NCI-H2171 (cell line): ENCODE measurements at places on chromosomes 6 and 20.

DNA sequence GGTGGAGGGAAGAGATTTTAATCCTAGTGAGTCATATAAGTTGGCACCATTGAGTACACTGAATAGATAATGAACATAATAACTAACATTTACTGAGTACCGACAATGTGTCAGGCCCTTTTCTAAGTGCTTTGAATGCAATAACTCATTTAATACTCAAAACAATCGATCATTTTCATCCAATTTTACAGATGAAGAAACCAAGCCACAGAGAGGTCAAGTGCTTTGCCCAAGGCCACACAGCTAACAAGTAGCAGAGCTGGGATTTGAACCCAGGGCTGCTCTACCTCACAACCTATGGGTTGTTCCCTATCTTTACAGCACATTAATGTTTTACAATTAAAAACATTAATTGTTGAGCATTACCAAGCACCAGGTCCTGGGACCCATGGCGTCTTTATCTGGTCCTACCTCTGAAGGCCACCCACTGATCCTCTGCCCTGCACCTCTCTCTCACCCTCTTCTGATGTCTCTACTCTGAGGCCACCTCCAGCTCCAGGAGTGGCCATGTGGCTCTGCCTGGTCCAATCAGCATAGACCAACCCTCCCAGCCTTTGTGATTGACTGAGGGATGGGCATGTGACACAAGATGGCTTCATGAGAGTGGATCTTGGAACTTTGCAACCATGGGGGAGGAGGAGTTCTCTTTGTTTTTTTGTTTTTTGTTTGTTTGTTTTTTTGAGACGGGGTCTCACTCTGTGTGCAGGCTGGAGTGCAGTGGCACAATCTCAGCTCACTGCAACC is 83.9 kb downstream of the KCNB1 start:
- DNase-seq: no peak

- DNase-seq: no peak
Measured at GRCh38 chr20:48690888-48691287, 136.9 kb downstream of the PREX1 start.

DNA sequence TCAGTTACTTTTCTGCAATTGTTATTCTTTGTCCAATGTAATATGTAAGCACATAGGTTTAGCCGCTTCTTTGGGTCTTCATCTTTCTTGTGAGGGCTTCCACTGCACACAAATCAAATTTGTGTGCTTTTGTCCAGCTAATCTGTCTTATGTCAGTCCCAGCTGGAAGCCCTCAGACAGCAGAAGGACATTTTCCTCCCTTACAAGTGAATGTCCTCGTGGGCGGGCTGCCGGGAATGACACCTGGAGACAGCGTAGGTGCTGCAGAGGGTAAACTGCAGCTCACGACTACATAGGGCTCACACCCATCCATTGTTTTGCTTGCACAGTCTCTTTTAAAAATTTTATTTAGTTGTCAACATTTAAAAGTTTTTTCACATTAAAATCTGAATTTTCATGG is 24.6 kb upstream of the PPP1R14C start:
- DNase-seq: no peak

GRCh38 chr6:112571488-112572270 is 224.5 kb downstream of the RFPL4B start:
- no peak for DNase-seq

- no peak for DNase-seq
Measured at GRCh38 chr6:80522576-80522975, 416.1 kb downstream of the BCKDHB start.

DNA sequence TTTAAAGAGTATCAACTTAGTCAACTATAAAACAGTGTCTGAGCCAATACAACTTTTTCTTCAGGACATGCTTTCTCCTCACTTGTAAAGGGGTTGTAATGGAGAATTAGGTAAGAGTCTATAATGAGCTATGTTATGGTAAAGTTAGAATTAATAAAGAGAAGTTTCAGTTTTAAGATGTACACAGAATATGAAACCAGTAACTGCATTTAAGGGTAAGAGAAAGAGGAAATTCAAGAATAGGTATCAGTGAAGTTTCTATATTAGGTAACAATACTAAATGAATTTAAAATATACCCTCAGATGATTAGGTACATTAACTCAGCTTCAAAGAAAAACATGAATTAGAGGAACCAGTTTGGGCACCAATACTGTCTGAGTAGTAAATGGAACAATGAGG is 1444.3 kb upstream of the ADGRB3 start:
- no peak for DNase-seq

DNA sequence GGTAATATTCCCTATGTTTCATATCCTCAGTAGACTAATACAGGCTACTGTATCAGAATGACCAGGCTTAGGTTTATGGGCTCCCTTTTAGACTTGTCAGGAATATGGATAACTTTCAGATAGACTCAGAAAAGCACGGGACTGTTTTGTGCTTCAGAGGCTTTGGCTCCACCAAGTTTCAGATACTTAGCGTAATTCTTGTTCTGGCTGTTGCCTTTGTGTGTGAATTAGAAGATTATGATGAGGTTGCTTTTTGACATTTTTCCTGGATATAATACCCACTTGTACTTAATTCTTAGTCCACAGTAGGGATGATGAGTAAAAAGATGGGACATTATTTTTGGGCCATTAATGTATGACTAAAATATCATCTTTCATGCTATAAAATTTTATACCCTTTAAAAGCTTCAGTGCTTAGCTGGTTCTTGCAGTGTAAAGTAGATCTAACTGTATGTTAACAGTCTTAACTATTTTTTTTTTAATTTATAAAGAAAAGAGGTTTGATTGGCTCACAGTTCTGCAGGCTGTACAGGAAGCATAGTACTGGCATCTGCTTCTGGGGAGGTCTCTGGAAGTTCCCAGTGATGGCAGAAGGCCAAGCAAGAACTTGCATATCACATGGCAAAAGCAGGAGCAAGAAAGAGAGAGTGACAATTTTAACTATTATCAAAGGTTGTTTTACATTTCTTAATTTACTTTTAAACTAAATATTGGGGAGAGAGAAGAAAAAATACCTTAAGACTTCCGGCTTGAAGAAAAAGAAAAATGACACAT is 120.7 kb downstream of the ZFAND3 start:
- DNase-seq: peak; percentile 3

DNA sequence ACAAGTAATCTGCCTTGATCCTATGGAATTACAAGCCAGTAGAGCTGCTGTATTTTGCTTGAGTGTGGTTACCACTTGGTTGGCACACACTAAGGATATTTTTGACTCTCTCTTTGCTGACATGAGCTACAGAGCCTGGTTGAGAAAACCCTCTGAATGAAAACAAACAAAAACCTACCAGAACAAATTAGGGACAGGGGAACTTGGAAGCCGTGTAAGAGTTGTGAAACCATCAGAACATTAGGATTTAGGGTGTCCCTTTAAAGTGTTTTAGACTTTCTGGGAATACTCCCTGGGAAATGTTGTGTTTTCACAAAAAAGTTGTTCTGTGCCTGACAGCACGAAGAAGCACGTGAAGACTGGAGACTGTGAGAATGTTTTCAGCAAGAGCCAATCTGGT is 20.5 kb upstream of the PDE7B start:
- DNase-seq: no peak

DNA sequence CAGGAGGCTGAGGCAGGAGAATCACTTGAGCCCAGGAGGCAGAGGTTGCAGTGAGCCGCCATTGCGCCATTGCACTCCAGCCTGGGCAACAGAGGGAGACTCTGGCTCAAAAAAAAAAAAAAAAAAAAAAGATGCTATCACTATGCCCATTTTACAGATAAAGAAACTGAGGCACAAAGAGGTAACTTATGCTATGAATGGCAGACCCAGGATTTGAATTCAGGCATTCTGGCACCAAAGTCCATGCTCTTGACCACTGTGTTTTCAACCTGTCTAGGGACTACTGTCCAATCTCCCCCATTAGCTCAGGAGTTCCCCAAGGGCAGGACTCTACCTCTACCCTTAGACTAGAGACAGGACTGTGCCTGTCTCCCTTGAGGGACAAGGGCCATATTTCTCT is 9.1 kb upstream of the MDFI start:
- no peak for DNase-seq

GRCh38 chr20:21325296-21325695 is 22.2 kb downstream of the XRN2 start:
- no peak for DNase-seq

DNA sequence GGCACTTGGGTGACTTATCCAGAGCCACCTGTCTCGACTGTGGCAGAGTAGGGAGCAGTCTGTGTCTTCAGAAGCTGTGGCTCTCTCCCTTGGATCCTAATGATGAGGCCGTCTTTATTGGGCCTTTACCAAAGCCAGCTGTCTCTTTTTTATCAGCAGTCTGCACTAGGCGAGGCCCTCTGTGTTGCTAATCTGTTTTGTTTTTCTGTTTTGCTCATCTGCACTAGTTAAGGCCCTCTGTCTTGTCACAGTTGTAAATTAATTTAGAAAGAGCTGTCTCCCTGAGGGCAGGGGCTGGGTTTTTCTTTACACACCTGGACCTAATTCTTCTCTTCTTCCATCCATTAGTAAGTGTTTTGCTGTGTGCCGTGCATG is 45.0 kb downstream of the CDS2 start:
- no peak for DNase-seq

- no peak for DNase-seq
Measured at GRCh38 chr6:33113755-33114154, 38.0 kb downstream of the HLA-DPB1 start.

GRCh38 chr20:58224097-58224496 is 4.4 kb downstream of the ANKRD60 start:
- no peak for DNase-seq

- no peak for DNase-seq
Measured at GRCh38 chr6:130147111-130147510, 75.6 kb downstream of the SAMD3 start.

- DNase-seq: peak; percentile 75
Measured at GRCh38 chr6:107674995-107675738, 148.9 kb downstream of the SCML4 start.

- DNase-seq: no peak
Measured at GRCh38 chr20:37991157-37991866, 41.9 kb downstream of the TTI1 start.

DNA sequence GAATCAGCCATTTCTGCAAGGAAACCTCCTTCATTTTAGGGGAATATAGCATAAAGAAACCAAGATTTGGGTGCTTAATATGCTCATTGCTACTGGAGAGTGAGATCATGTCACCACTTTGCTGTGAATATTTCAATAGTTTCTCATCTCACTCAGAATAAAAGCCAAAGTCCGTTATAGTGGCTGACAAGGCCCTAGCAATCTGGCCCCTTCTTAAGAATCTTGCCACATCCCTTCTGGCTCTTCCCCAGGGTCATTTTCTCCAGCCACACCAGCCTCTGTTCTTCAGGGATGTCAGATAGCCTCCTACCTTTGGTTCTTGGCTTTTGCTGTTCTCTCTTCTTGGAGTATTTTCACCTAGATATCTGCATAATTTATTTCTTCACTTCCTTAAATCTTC is 24.8 kb upstream of the MLIP start:
- DNase-seq: no peak

DNA sequence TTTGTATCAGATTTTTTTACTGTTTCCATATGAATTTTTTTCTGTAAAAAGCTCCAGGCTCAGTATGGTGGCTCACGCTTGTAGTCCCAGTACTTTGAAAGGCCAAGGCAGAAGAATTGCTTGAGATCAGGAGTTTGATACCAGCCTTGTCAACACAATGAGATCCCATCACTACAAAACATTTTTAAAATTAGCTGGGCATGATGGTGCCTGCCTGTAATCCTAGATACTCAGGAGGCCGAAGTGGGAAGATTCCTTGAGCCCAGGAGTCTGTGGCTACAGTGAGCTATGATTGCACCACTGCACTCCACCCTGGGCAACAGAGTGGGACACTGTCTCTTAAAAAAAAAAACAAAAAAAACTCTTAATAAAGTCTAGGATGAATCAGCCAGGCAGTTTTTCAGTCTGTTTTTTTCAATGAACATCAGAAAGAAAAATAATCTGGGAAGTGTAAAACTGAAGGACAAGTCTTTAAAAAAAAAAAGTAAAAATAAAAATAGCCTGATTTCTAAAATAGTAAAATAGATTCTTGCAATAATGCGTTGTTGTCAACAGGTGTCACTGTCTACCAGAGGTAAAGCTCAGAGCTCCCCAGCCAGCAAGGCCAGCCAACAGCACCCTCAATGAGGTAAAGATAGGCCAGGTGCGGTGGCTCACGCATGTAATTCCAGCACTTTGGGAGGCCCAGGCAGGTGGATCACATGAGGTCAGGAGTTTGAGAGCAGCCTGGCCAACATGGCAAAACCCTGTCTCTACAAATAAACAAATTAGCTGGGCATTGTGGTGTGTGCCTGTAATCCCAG is 9.3 kb upstream of the ATG5 start:
- peak; percentile 48 for DNase-seq

DNA sequence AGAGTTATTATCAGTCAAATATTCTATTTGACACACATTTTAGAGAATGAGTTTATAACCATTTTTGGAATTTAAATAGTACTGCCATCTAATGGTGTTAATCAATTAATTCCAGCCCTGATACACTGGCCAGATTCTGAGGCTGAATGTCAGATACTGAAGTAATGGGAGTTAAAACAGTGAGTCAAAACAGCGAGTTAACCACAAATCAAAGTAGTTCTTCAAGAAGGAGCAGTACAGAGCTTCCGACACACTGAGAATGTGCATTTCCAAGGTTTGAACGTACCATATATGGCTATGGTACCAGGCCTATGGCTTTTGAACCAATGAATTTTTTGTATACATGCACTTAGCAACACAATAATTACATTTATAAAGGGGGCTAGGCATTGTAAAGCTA is 11.3 kb upstream of the CEP43 start:
- DNase-seq: no peak

DNA sequence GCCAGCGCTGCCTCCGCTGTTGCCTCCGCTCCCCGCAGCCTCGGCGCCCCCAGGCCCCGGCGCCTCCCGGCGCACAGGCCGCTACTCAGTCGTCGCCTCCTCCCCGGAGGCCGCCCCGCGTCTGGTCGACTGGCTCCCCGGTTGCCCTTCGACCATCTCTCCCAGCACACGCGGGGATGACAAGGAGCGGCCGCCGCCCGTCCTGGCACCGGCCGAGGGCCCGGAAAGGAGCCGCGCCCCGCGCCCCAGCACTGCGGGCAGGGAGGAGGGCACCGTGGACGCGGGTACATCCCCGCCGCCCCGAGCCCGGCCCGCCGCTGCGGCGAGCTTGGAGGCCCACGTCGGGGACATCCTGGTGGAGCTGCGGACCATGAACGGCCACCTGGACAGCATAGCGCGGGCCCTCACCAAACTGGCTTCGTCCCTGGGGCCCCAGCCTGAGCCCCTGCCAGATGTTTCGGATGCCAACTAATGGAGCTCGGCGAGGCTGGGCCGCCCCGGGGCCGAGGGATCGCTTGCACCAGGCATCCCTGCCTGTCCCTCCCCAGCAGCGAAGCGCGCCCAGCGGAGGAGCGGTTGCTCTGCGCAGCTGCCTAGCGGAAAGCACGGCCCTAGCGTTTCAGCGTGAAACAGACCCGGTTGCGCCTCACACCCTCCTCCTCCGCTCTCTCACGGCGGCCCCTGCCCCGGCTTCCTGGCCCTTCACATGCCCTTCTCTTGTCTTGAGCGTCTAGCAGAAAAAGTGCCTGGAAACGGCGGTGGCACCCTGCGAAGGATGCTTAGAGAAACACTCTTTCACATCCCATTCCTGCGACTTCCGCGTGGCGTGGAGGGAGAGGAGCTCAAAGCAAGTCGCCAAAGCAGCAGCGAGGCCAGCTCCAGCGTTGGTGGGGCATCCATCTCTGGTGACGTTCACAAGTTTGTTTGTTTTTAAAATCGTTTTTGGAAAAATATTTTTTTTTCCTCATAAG is 285.8 kb upstream of the SUPT3H start:
- DNase-seq: no peak

GRCh38 chr6:54262499-54262898 is 45.7 kb upstream of the TINAG start:
- DNase-seq: no peak

GRCh38 chr6:17086469-17086868 is 15.4 kb upstream of the STMND1 start:
- no peak for DNase-seq
